ENCODE measurements at places on chromosomes 5 and 9. TPM values are rescaled to one million over a fixed set of nuclear protein-coding genes. Genes with fewer than 3 reads are reported as not detected.

GRCh38 chr5:96852759-96853158 lies 23.5 kb upstream of the ERAP2 start:
- DNase-seq, result peak; percentile 61

- DNase-seq, result peak; percentile 41
Measured at GRCh38 chr9:97889941-97890887, 32.1 kb downstream of the TRMO start.

DNA sequence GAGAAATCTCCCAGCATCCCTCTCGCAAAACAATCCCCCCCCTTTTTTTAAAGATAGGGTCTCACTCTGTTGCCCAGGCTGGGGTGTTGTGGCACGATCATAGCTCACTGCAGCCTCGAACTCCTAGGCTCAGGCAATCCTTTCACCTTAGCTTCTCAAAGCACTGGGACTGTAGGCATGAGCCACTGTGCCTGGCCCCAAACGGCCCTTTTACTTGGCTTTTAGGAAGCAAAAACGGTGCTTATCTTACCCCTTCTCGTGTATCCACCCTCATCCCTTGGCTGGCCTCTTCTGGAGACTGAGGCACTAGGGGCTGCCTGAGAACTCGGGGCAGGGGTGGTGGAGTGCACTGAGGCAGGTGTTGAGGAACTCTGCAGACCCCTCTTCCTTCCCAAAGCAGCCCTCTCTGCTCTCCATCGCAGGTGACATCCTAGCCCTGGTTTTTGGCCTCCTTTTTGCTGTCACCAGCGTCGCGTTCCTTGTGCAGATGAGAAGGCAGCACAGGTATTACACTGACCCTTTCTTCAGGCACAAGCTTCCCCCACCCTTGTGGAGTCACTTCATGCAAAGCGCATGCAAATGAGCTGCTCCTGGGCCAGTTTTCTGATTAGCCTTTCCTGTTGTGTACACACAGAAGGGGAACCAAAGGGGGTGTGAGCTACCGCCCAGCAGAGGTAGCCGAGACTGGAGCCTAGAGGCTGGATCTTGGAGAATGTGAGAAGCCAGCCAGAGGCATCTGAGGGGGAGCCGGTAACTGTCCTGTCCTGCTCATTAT lies 6.8 kb downstream of the CA9 start:
- DNase-seq, result no peak

DNA sequence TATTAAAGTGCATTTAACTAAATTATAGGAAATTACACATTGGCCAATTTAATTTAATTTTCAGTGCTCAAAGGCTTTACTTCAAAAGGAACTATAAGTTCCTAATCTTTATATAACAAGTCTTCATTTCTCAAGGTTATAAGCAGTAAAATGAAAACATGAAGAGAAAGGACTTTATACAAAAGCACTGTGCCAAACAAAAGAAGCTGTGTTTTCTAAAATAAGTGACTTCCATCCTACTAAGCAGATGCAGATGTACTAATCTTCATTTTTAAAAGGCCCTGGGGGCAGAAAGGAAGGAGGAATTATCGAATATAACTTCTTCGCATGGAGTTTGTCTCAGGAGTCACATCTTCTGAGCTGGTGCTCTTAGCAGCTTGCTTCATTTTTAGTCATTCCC lies 81.4 kb downstream of the SHC3 start:
- no peak for DNase-seq

DNA sequence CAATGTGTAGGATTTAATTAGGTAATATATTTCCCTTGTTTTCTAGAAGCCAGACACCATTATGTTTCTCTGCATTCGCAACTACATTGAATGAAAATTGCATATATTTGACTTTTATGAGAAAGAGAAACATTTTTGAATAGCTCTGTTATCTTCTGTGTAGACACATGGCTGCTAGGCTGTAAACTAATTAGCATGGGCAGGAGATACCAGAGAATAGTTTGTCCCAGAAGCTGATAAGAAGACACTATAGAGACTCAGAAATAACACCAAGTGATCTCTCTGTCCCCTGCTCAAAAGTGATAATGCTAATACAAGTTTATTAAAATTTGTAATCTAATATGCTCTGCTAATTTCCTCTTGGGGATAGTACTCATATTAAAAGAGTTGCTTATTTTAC lies 198.0 kb upstream of the TUSC1 start:
- DNase-seq, result no peak

- DNase-seq, result no peak
Measured at GRCh38 chr5:176525677-176526076, 11.5 kb downstream of the RNF44 start.

GRCh38 chr9:36023260-36024048 lies 13.3 kb upstream of the RECK start:
- DNase-seq, result peak; percentile 75

DNA sequence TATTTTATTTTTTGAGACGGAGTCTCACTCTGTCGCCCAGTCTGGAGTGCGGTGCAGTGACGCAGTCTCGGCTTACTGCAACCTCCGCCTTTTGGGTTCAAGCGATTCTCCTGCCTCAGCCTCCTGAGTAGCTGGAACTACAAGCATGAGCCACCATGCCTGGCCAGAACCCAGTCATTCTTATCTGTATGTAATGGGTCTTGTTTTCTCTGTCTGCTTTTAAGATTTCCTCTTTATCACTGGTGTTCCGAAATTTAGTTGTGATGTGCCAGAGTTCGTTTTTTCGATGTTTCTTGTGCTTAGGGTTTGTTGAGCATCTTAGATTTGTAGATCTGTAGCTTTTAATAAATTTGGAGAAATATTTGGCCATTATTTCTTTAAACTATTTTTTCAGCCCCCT lies 19.2 kb downstream of the SLC25A25 start:
- DNase-seq, result no peak

- DNase-seq, result peak; percentile 22
Measured at GRCh38 chr9:35835216-35835632, 6.2 kb downstream of the TMEM8B start.

- no peak for DNase-seq
Measured at GRCh38 chr9:21357479-21358460, 7.1 kb upstream of the IFNA6 start.

- DNase-seq, result peak; percentile 63
Measured at GRCh38 chr5:73229271-73229670, 56.3 kb downstream of the TMEM174 start.

DNA sequence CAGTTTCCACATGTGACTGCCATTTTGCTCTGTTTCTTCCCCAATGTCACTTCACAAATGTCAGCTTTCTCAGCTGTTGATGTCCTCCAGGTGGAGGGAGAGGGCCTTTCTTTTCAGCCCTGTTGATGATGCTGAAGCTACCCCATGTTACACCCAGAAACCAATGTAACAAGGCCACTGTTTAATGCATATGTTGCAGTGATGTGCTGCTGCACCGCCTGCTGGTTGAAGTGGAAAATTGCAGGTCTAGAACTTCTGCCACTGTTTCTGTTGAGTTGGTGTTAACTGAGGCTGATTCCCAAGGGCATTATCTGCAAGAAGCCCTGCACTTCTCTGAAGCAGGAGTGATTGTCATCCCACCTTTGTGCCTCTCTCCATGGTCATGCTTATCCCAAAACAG lies 428.4 kb downstream of the KDM4C start:
- DNase-seq, result peak; percentile 49

GRCh38 chr5:79077680-79078365 lies 8.3 kb downstream of the BHMT2 start:
- DNase-seq, result no peak

DNA sequence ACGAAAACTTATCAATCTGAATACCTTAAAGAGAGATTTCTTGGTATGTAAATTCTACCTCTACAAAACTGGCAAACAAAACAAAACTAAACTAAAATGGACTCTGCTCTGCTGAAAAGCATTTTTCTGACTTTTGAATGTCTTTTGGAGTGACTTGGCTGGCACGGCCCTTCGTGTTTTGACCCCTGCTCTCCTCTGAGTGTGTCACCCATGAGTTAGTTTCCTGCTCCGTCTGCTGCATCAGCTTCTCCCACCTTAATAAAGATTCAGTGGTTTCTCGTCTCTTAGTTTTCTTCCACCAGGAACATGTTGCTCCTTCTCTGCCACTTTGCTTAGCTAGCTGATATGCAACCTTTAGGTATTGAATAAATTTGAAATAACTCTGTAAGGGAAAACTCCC lies 1084.0 kb upstream of the CDH18 start:
- peak; percentile 40 for DNase-seq

- DNase-seq, result peak; percentile 9
Measured at GRCh38 chr5:144205141-144205551, 34.5 kb downstream of the KCTD16 start.

- DNase-seq, result no peak
Measured at GRCh38 chr5:122937914-122938313, 92.5 kb downstream of the SNX24 start.

DNA sequence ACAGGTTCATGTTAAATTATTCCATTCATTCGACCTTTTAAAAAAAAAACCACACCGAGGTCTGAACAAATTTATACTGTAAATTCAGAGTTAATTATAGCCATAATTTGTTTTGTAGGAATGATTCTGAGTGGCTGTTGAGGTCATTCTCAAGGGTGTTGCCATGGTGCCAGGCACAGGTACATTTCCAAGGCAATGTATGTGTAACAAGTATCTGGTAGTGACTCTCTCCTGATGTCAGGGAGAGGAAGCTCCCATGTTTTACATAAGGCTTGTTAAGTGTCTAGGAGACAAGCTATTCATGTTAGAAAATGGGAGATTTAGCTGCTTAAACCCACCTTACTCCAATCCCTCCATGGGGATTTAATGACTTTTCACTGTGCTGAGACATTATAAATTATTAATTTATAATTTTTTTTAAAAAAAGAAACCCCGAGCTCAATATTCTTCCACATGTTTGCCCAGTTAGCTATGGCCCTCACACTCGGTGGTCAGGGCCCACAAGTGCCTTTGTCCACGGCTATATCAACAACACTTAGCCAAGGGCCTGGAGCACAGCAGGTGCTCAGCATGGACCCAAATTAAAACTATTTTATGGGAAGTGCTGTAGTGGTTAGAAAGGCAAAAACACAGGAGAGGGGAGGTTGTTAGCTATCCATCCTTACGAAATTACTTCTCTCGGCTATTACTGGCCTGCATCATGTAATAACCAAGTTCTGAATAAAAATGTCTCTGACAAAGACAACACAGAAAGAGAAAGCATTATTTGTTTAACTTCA lies 154.6 kb upstream of the GNA14 start:
- no peak for DNase-seq

DNA sequence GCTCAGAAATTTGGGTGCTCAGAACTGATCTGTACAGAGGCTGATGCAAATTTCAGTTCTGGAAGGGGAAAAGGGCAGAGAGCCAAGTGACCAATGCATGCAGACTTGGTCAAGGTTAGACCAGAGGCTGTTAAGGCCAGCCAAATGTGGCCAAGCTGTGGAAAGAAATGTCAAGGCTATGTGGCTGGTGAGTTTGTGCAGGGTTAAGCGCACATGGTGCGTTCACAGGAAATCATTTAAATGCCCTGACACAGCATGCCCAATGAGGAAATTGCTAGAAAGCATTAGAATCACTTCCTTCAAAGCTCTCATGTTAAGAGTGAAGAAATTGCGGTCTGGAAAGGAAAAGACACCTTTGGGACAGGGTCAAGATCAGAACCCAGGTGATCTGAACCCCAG lies 58.0 kb downstream of the PTPN3 start:
- no peak for DNase-seq

GRCh38 chr9:20995616-20996015 lies 35.8 kb downstream of the HACD4 start:
- DNase-seq, result no peak

DNA sequence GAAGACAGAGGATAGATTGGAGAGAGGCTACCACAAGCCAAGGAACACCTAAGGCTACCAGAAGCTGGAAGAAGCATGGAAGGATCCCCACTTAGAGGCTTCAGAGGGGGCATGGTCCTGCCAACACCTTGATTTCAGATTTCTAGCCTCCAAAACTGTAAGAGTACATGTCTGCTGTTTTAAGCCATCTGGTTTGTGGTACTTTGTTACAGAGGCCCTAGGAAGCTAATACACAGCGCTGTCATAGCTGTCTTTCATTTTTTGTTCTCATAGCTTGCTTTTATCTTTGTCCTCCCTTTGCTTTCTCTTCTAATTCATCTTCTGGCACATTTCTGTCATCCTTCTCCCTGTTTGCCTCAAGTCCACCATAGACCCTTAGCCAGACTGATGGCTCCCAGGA lies 104.5 kb downstream of the ATP10B start:
- no peak for DNase-seq

GRCh38 chr9:129569502-129570449 lies 51.1 kb downstream of the C9orf50 start:
- peak; percentile 13 for DNase-seq

DNA sequence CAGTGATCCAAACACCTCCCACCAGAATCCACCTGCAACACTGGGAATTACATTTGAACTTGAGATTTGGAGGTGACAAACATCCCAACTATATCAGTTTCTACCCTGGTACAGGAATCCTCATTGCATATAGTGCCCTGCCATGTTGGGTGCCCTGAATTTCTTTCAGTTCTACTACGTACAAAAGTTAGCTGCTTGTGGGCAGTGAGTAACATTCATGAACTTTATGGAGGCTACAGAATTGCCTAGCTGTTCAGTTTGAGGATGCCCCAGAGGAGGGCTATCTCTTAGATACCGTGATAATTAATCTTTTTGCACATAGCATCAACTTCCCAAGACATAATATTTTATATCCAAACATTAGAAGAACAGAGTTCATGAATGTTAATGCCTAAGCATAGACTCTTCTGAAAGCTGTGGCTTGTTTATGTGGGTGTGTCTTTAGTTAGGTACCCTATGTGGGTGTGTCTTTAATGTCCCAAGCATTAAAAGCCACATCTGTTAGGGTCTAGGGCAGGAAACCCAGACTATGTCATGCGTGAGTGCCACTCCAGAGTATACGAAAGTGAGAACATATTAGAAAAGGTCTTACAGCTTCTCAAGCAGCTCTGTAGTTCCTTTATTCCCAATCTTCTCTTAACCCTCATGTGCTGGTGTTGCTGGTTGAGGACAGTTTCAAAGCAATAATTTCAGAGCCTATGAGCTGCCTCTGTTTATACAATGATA lies 47.0 kb upstream of the CHD1 start:
- no peak for DNase-seq

INSYN2B gene
- 1.5 TPM for total RNA-seq

PTBP3 gene
- 25.0 TPM for total RNA-seq

AQP7 gene
- total RNA-seq, result not detected

OLFM1 gene
- not detected for total RNA-seq

HK3 gene
- not detected for total RNA-seq

CARD9 gene
- total RNA-seq, result 0.52 TPM

IL31RA gene
- 1.6 TPM for total RNA-seq

Data from PC-3 (cell line).